Activated CD4-positive, alpha-beta T cell treated with anti-CD3 and anti-CD28 coated beads for 36 hours (primary cell): ENCODE measurements at places on chromosomes 5 and 9. TPM values are rescaled to one million over a fixed set of nuclear protein-coding genes. Genes with fewer than 3 reads are reported as not detected.

The PHF2 gene
- 16.5 TPM for total RNA-seq

DNA sequence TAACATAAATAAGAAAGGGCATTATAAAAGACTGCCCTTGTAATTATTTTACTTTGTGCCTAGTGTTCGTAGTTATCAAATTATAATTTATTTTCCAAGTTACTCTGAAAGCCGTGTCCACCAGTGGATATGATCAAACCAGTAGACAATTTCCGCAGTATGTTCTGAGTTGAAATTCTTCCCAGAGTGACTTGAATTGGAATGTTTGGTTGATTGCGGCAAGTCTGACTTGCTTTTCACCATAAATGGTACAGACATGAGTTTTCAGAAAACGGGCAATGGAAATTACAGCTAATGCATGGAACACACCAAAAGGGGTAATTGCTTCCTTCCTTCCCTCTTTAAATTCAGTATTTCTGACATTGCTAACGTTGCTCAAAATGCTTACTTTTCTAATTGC is 56.6 kb downstream of the CHSY3 start:
- DNase-seq = no peak

The KCNN2 gene
- not detected for total RNA-seq

- DNase-seq = no peak
Measured at GRCh38 chr5:51644976-51645375, 261.7 kb downstream of the ISL1 start.

GRCh38 chr5:172878933-172879752 is 45.1 kb downstream of the ERGIC1 start:
- DNase-seq = no peak

GRCh38 chr9:10250219-10250618 is 362.6 kb downstream of the PTPRD start:
- no peak for DNase-seq

The MARVELD2 gene
- total RNA-seq = 0.58 TPM

DNA sequence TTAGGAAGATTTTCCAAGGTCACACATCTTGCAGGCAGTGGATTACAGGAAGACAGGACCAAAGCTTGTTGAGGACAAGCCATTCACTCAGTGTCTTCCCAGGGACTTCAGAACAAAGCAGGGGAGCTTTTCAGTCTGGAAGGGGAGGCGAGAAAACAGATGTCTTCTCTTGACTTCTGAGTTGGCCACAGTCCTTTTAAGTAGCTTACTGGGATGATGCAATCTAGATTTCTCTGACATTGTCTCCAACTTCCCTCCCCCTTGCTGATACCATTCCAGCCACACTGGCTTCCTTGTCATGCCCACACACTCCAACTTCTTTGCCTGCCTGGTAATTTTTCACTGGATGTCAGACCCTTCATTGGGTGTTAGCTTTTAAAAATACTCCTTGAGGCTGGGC is 174.2 kb upstream of the TBC1D2 start:
- DNase-seq = no peak

GRCh38 chr5:131988601-131989000 is 22.9 kb downstream of the ACSL6 start:
- DNase-seq = no peak

DNA sequence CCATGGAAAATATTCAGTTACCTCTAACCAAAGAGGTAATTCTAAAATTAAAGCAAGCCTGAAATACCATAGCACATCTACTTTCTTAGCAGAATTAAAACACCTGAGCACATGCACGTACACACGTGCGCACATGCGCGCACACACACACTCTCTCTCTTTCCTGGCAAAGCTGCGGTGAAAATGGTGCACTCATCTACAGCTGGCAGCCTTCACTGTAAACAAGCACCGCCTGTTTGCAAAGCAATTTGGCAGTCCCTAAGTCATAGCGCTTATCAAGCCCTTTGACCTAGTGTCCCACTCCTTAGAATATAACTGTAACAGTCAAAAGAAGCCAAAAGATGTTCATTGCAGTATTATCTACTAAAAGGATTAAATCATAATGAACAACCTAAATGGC is 278.7 kb downstream of the DENND1A start:
- DNase-seq = no peak

GRCh38 chr5:17482790-17483189 is 15.2 kb upstream of the TAF11L2 start:
- DNase-seq = no peak

- DNase-seq = no peak
Measured at GRCh38 chr9:90508940-90509339, 133.7 kb downstream of the DIRAS2 start.

DNA sequence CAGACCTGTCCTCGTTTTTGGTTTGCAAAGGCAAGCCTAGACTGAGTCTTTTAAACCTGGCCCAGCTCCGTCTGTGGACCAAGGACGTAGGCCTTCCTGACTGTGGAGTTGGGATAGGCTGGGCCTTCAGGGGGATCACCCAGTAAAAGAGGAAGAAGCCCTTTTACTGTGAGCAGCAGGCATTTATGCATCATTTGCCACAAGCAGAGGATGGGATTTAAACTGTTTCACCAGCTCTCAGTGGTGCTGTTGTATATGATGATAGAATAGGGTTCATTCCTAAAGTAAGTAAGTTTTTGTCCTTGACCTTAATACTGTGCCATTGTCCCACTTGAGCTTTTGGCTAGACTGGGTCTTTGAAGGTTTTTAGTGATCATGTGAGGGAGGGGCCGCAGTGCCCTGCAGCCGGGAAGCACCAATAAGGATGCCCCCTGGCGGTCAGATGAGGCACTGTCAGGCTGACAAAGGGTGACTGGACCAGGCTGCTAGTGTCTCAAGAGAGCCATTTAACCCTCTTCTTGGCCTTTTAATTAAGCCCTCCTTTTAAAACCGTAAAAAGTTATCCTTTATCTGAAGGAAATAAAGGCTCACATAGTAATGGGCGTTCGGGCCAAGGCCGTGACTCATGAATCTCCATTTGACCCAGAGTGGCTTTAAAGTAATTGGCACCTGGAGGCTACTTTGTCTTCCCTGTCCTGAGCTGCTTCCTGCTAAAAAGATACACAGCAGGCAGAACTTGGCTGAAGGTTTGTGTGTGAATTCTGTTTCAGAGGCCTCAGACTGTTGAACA is 74.0 kb downstream of the UBAP1 start:
- peak; percentile 82 for DNase-seq

- DNase-seq = no peak
Measured at GRCh38 chr5:57953792-57954191, 471.2 kb upstream of the ACTBL2 start.

GRCh38 chr5:175689147-175689991 is 31.5 kb downstream of the HRH2 start:
- DNase-seq = no peak

The HSPB3 gene
- not detected for total RNA-seq

DNA sequence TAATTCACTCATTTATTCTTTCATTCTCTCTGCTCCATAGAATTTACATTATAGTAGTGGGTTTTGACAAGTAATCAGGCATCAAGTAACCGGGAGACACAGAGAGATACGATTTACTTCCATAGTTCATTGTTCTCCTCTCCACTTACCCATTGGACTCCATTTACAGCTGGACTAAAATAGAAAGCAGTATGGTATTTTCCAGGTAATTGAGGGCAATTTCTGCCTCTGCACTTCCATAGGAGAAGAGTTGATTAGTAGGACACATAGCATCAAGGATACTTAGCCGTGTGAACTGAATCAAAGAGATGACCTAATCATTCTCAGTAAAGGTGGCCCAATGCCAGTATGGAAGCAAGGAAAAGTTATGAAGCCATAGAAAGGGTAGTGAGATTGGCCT is 244.4 kb downstream of the COX7C start:
- no peak for DNase-seq

DNA sequence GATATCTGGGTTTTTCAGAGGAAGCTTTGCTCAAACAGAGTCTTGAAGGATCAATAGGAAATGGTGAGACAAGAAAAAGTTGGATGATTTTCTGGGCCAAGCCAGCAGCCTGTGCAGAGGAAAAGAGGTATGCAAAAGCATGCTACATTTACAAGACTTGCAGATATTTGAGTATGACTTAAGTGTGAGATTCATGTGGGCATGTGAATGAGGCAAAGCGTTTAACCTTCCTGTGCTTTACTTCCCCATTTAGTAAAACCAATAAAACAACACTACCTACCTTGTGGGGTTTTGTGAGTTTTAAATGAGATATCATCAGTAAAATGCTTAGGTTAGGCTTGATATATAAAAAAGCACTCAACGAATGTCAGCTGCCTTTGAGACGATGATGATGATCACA is 58.1 kb downstream of the PIP5K1B start:
- no peak for DNase-seq

The ZNF454 gene
- not detected for total RNA-seq

GRCh38 chr5:180126716-180127681 is 55.4 kb upstream of the RNF130 start:
- DNase-seq = peak; percentile 66

GRCh38 chr5:78964889-78965288 is 20.2 kb downstream of the ARSB start:
- no peak for DNase-seq

GRCh38 chr9:68817079-68817875 is 112.2 kb downstream of the PIP5K1B start:
- no peak for DNase-seq

DNA sequence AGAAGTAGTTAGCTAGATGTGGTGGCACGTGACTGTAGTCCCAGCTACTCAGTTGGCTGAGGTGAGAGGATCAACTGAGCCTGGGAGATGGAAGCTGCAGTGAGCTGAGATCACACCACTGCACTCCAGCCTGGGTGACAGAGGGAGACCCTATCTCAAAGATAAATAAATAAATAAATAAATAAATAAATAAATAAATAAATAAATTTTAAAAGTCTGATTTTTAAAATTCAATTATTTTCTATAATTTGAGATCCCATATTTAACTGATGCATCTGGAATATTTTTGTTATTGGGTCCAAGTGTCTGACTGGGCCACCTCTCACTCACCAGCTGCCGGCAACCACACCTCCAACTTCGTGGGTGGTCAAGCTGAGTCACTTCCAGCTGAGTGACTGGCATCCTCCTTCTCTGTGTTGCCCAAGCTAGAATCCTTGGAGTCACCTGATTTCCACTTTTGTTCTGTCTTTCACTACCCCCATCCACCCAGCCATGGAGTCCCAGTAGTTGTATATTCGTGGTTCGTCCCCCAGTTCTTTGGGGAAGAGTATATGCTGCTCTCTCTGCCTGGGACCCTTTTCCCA is 70.9 kb downstream of the EGFLAM start:
- DNase-seq = peak; percentile 8

DNA sequence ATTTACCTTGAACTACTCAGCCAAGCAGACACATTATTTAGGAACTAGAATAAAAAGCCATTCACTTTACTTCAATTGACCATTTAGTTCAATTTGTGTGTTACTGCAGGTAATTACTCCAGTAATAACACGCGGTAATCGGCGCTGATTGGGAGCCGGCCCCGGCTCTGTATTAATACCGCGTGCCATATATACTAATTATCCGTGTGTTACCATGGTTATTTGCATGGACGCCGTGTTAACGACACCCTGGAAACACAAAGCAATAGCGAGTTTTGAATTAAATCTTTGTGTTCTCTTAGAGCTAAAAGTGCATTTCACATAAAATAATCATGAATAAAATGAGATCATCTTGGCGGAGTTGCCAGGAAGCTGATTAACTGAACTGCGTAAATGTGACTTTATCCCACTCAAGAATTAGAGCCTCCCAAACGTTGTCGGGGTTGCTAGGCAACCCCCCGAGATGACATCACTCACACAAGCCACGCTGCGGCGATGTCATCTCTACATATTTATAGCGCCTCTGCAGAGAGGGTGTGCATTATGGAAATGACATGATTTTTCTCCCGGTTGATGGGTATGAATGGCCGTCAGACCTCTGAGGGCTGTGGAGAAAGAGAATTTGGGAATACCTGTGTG is 41.4 kb upstream of the RNU6ATAC start:
- DNase-seq = no peak

DNA sequence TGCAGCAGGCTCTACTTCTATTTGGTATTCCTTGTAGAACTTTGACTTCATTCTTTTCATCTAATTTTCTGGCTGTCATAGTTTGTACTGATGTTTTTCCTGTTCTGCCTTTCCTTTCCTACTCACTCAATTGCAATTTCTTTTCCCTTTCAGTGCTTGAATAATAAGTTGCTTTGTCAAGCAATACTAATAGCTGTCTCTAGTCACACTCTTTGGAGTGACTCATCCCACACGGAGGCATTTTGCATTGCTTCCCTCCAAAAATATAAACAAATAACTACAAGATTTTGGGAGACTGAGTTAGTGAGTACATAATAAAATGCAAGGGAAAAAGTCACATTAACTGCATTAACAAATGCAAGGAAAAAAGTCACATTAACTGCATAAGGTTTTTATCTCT is 465.9 kb downstream of the CDH9 start:
- no peak for DNase-seq

The PRXL2C gene
- 7.5 TPM for total RNA-seq

DNA sequence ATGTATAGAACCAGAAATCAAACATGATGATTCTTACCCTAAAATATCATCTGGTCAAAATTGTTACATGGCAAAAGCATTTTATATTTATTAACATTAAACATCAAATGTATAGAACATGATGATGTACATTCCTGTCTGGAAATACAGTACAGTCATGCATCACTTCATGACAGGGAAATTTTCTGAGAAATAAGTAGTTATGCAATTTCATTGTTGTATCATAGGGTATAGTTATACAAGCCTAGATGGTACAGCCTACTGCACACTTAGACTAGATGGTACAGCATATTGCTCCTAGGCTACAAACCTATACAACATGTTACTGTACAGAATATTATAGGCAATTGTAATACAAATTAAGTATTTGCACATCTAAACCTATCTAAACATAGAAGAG is 64.6 kb upstream of the VCAN start:
- DNase-seq = no peak

- peak; percentile 34 for DNase-seq
Measured at GRCh38 chr5:172868924-172869591, 35.0 kb downstream of the ERGIC1 start.

GRCh38 chr9:127693143-127693542 is 13.6 kb upstream of the CFAP157 start:
- DNase-seq = no peak

- DNase-seq = no peak
Measured at GRCh38 chr5:101686536-101687157, 609.4 kb downstream of the SLCO4C1 start.

- DNase-seq = no peak
Measured at GRCh38 chr9:3027210-3027609, 183.3 kb upstream of the PUM3 start.

- DNase-seq = no peak
Measured at GRCh38 chr5:96439477-96440184, 6.6 kb upstream of the PCSK1 start.
